ENCODE measurements at places on chromosomes 7 and 10.

DNA sequence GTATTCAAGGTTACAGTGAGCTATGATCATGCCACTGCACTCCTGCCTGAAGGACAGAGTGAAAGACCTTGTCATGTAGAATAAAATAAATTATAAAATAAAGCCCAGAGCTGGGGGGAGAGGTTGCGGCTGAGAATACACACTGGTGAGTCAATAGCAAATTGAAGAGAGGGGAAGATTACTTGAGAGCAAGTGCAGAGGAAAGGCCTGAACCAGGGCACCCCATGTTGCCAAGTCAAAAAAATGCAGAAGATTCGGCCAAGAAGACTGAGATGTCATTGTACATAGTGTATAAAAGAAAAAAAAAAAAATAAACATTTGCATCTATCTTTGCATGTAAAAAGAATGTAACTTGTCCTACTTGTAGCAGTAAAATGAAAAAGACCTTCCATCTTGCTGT is 32.5 kb downstream of the RHEB start:
- no peak for DNase-seq

DNA sequence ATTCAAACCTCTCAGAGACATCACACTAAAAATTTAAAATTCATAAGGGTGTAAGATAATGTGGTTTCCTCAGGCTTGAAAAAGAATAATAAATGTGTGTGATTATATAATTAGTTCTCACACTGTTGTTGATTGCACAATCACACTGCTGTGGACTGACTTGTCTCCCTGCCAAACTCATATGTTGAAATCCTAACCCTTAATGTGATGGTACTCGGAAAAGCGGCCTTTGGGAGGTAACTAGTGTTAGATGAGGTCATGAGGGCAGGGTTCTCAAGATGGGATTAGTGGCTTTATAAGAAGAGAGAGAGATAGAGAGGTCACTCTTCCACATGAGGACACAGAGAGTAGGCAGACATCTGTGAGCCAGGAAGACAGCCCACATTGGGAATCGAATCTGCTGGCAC is 128.5 kb upstream of the COL1A2 start:
- no peak for DNase-seq

DNA sequence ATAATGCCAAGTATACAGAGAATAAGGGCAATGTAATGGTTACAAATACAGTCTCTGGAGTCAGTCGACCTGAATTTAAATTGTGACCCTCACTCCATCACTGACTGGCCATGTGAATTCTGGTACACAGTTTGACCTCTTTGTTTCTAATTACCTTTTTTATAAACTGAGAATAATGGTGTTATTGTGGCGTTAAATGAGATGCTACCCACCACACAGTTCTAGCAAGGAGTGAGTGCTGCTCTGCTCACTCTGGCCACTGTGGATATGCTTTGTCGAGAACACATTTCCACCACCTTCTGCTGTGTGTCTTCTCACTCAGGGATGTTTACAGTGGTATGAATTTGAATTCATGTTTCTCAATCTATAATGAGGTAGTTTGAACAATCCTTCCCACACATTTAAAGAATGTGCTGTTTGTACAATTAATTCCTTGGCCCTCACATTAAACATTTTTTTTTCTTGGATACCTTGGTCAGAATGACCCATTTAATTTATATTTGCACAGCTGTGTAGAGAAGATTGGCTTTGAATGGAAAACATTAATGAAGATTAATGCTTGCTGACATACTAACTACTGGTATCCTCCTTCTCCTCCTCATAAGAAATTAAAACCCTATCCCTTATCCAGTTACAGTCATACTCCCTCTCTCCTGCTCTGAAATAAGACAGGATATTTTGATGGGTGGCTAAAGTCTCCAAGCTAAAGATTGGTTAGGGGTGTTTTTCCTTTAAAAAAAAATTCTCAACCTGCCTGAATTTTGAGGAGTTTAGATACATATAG is 42.4 kb downstream of the PLCE1 start:
- DNase-seq, result no peak

DNA sequence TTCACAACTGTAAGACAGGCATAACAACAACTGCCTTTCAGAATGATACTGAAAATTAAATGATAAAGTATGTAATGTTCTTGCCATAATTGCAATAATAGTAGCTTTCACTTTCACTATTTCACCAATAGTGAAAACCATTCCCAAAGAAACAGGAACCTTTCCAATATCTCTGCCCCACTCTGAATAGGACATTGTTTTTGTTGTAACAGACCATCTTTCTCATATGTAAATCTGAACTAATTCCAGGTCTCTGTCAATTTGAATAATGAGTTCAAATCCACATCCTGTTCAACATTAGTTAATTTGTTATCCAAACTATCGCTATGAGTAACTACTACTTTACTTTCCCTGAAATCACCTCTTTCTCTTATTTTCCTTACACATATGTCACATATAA is 148.0 kb downstream of the LRRN3 start:
- DNase-seq, result no peak

- DNase-seq, result no peak
Observed at GRCh38 chr7:148727501-148728278, 29.0 kb downstream of the CUL1 start.

- no peak for DNase-seq
Observed at GRCh38 chr10:25687521-25687920, 246.5 kb upstream of the MYO3A start.

GRCh38 chr10:101394524-101395133 is 40.7 kb downstream of the BTRC start:
- DNase-seq, result no peak

DNA sequence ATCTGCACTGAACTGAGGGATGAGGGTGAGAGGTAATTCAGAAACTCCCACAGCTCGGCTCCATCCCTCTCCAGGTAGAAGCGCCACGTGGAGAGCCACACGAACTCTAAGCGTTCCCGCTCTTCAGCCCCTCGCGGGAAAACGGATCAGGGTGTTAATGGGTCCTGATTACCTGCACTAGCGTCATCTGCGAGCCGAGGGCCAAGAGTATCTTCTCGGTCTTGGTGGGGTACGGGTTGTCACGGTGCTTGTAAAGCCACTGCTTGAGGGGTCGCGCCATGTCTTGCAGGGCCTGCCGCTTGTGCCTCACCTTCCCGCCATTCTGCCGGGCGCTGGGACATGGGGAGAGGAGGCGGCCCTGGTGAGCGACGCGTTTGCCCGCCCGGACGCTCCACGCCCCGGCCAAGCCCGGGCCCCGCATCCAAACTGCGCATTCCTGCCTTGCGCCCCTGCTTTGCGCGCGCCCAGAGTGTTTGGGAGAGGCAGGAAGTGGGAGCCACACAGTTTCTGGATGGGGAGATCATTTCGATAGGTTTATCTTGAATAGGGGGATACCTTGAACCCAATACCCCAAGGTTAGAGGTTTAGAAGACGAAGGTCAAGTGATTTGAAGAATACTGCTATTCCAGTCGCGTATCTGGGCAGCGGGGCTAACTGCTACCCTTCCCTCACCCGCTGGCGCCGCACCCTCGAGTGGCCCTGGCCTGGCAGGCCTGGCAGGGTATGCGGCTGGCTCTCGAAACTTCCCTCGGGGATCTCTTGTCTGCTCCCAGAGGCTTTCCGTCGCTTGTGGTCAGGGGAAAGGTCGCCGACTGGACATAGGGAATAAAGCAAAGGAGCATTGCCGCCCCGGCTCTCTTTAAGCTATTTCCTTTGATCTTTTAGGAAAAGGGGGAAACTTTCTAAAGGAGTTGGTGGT is 4.2 kb downstream of the MKX start:
- DNase-seq, result no peak

DNA sequence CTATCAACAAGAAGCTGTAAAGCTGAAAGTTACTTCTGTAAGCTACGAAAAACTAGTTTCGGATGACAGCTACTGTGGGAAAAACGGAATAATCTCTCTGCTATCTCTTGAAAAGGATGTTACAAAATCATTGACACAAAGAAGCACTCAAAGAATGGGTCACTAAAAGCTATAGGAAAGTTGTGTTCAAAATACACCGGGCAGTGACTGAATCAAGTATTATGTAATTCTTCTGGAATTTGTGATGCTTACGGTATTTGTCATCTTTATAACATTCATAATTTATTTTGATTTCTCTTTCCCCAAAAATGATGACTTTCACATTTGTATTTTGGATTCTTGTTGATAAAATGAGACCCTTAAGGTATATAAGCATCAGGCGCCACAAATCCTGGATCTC is 112.1 kb upstream of the KLF6 start:
- DNase-seq, result no peak

DNA sequence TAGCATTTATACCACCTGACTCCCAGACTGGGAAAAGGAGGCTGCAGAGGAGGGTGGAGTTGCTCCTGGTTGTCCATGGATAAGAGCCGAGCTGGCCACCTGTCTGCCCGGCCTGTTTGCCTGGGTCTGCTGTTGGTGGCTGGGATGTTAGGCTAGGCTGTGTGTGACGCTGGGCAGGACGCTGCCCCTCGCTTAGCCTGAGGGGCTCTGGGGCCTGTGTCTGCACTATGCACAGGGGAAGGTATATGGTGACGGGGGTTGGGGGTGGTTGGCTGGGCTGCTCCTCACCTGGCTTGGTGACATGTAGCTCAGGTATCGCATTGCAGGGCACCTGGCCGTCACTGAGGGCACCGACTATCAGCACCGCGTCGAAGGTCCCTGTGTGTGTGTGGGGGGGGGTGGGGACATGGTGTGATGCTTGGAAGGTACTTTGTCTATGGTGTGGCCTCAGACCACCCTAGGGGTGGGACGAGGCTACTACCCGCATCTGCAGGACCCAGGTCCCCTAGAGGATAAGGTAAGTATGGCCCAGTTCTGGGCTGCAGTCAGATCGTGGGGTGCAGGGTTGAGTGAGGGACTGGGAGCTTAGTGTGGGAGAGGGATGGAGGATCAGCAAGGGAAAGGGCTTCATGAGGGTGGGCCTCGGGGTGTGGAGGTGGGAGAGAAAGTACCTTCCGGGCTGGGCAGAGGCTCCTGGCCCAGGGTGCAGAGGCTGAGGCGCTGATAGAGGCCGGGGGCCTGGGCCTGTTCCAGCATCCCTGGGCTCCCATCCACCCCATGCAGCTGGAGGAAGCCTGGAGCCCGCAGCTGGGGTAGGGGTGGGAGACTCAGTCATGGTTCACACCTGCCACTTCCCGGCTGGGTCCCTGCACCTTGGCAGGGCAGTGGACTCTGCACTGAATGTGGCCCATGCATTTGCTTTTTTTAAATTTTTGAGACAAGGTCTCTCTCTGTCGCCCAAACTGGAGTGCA is 2.3 kb downstream of the METTL27 start:
- no peak for DNase-seq

- DNase-seq, result no peak
Observed at GRCh38 chr7:151238924-151239836, 6.9 kb downstream of the CHPF2 start.

- no peak for DNase-seq
Observed at GRCh38 chr7:1691096-1691495, 21.0 kb downstream of the ELFN1 start.

DNA sequence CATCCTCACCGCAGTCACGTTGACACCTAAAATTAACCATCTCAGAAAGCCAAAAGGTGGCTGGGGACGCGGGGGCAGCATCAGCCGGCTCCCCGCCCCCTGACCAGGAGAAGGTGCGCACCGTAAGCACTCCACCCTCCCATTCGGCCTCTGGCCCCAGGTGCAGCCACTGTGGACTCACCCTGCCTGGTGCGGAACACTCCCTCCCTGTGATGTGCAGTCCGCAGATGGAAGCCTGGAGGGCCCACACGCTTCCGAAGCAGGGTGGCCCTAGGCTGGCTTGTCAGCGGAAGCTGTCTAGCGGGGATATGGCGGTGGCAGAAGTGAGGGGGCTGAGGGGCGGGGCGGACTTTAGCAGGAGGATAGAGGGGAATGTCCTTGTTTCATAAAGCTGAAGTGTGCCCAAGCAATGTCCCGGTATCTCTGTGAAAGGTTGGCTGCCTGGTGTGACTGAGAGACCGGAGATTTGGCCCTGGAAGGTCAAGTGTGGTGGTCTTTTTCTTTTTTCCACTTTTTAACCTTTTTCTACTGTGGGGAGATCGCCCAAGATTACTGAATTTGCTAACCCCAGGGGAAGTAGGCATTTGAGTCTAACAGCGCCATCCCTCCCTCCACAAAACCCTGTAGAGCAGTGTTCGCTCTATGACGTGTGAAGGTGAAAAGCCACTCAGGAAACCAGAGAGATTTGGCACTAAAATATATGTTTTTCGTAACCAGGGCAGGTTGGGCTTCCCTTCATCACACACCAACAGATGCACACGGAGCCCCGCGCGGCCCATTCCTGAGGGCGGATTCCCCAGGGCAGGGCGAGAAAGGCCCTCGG is 74.7 kb downstream of the CXCL12 start:
- no peak for DNase-seq

GRCh38 chr10:4199196-4199595 is 414.2 kb upstream of the KLF6 start:
- no peak for DNase-seq

- DNase-seq, result no peak
Observed at GRCh38 chr10:50809596-50809995, 69.9 kb downstream of the ASAH2B start.

DNA sequence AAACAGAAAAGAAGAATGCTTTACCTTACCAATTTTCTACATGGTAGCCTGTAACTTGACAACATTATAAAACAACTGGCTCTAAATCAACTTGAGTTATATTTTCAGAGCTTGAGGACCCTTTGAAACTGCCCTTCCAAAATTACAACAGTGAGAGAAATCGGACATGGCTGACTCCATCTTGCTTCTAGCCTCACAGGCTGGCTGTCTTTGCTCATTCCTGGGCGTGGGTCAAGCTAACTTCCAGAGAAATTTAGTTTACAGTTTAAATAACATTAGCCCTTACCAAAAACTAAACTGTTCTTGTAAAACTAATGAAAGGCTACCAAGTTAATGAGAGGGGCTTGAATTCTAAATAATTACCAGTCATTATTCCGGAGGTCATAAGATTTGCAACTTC is 183.4 kb downstream of the AKR1D1 start:
- no peak for DNase-seq

DNA sequence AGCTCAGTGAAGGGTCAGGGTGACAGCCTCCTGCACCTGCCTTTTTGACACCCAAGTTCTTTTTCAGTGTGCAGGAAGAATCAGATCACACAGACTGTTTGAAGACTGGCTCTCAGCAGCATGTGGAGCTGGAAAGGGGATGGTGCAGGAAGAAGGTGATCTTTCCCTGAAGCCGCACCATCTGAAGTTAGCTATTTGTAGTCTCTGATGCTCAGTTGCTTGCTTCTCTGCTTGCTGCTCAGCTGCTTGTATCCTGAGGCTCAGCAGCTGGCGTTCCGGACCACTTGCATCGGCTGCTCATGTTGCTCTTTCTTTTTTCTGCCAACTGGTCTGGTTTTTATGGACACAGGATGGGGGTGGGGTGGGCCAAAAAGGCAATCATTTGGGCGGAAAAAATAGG is 15.8 kb upstream of the DNMBP start:
- no peak for DNase-seq

- DNase-seq, result no peak
Observed at GRCh38 chr10:29344073-29344820, 55.4 kb downstream of the LYZL1 start.

GRCh38 chr7:130723784-130724183 is 10.2 kb downstream of the KLF14 start:
- no peak for DNase-seq

GRCh38 chr10:48287417-48288391 is 13.2 kb upstream of the FRMPD2 start:
- no peak for DNase-seq
